Kidney glomerular epithelial cell (primary cell): ENCODE measurements at places on chromosomes 16 and 17.

DNA sequence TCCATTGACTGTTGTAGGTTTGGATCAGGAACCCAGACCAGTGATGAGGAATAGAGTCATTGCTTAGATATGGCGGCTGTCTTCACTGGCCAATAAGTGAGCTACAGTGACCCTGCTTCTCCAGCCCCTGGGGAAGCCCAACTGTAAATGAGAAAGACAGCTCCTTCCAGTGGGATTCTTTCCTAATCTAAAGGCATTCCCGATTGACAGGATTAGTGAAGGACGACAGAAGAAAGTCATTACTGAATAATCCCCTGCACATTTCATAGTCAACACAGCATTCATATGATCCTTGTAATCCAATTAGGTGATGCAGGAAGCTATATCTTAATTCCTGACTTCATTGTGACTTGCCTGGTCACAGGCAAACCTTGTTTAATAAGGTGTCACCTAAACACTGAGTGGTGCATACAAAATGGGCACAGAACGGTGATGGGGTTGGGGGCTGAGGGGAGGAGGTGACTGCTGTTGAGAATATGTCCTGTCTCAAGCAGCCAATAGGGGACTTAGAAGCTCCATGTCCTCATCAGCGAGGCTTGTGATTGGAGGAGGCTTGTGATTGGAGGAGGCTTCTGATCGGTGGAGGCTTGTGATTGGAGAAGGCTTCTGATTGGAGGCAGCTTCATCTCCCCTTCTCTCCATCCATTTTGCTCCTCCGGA is 242.6 kb downstream of the XYLT1 start:
- DNase-seq: no peak

- DNase-seq: no peak
Measured at GRCh38 chr17:75720656-75721462, at the start of gene ITGB4. ITGB4 (plus strand) TSS chr17:75721459; CDS start chr17:75724704, 3,245 bp downstream.

- DNase-seq: no peak
Measured at GRCh38 chr17:45863857-45864654, 19.4 kb downstream of the SPPL2C start.

- no peak for DNase-seq
Measured at GRCh38 chr16:89615596-89616090, 2.2 kb downstream of the DPEP1 start.

DNA sequence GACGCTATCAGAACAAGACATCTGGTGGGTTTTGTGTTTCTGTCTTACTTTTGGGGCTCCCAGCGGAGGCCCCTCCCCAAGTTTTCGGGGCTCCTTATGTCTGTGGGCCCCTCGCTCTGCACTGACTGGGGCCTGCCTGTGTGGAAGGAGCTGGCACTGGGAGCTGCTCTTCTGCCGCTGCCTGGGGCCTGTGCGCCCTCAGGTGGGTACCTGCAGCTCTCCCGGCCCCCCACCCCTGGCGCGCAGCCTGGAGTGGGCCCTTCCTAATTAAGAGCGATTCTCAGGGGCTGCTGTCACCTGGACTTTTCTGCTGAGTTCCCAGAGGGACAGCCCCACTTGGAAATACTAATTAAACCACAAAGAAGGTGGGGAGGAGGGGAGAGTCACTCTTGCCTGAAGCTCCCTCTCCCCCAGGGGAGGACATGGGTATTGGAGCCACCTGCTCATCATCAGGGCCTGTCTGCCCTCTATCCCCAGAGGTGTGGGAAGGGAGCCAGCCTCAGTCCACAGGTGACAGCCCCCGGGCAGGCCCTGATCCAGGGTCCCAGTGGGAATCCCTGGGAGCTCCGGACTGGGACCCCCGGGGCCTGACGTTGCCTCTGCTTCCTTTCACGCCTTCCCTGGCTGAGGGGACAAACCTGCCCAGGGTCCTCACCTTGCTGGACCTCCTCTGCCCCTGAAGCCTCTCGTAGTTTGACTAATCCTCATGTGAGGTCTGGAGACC is 36.5 kb downstream of the GSE1 start:
- no peak for DNase-seq

DNA sequence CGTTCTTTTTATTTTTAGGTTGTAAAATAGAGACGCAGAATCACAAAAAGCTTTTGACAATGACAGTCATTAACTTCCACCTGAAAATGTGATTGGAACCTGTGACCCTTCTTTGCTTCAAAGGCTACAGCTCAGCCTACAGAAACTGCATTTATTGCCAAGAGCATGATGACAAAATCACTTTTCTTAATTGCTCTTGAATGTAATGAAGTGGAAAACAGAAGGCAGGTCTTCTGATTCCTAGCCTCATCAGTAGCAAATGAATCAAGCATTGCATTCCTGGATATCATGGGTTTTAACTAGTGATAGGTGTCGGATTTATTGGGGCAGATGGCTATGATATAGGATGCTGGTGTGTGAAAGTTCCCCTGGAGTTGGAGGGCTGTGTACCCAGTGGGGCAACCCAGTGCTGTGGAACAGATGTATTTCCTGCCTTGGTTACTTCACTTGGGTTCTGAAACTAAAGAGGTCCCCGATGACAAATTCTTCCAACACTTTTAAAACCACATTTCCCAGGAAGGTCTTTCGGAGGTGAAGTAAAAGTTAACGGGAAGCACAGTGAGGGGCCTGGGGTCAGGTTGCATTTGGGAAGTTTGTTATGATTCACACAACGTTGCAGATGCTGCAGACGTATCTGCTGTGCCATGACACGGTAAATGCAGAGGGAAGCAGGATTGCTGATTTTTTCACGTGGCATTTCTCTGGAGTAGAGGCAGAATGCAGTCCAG is 127.5 kb downstream of the HS3ST3A1 start:
- no peak for DNase-seq

DNA sequence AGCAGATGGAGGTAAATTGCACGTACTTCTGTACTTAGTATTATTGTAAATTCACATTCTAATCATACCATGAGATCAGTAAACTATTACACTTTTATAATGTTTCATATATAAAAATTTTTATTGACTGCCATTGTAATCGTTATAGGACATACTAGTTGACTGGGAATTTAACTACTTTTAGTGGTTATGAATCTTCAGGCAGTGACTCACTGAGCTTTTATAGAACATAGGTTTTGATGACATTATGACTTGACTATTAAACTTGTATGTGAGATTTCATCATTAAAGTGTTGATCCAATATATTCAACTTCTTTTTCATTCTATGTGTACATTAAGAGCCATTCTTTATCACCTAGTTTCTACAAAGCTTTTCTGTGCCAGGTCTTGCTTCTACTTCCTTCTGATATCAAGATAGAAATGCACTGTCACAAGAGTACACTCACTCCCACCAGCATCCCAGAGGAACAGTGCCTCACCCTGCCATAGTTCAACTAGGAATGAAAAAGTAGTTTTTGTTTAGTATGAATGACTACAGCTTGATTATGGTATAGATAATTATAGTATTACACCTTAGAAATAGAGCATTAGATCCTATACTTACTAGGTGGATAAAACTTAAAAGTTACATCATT is 142.4 kb upstream of the RBL2 start:
- DNase-seq: no peak

- DNase-seq: peak; percentile 16
Measured at GRCh38 chr16:69482410-69482991, 58.1 kb downstream of the CYB5B start.

- DNase-seq: no peak
Measured at GRCh38 chr17:79441356-79442160, 169.3 kb downstream of the RBFOX3 start.

- DNase-seq: no peak
Measured at GRCh38 chr16:272633-273546, 2.9 kb downstream of the RGS11 start.

DNA sequence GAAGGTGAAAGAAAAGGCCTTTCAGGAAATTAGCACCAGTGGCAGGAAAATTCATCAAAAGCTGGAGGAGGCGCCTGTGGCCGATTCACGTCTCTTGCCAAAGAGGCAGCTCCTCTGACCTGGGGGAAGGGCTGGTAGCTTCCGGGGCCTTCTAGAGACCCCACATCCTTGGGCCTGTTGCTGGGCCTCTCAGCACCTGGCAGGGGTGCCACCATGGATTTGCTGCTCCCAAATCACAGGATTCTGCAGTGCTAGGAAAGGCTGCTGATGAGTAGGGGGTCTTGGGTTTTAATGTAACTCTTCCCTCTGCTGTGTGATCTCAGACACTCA is 11.6 kb upstream of the CBFB start:
- no peak for DNase-seq

- no peak for DNase-seq
Measured at GRCh38 chr16:30813821-30814189, 26.8 kb upstream of the ZNF629 start.

DNA sequence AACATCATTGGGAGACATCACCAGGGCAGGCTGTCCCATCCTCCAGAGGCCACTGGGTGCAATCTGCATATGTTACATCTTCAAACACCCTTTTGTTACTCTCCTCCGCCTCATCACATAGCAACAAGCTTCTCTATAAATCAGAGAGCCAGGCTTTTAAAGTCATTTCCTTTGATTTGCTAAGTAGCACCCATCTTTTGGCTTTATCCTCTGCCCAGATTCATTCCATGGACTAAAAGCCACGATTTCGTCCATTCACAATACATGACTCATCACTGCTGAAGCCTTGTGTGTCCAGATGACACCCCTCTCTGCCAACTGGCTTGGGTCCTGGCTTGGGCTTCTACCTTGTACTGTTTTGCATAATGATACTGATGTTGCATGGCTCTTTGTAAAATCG is 2.0 kb upstream of the KRT38 start:
- no peak for DNase-seq

GRCh38 chr16:73047536-73048291 is at the start of gene ZFHX3:
ZFHX3 (minus strand) TSS chr16:73048128; CDS start chr16:72960145, 87,983 bp downstream.
- peak; percentile 42 for DNase-seq

DNA sequence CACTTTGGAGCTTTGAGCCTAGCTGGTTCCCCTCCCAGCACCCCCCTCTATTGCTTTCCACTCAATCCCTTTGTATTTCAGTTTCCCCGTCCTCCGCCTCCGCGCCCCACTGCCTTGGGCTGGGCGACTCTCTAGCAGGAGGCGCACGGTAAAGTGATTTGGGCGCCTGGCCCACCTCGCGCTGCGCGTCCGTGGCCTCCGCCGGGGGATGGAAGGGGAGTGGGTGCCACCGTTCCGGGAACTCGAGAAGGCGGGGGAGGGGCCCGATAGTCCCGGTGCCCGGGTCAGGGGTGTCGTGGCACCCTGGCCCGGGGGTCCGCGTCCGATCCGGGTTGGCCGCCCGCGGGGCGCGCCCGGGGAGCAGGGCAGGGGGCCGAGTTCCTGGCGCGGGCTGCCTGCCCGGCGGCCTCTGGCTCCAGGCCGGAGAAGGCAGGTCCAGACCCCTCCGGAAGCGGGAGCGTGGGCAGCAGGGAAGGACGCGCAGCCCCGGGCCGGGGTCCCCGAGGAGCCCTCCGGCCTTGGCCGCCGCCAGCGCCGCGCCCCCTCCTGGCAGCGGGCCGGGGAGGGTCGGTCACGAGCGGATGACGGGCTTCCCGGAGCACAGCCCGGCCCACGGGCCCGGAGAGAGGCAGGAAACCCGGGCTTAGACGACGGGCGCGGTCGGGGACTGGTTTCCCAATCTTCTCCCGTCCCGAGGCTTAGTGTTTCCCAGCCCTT is 15.8 kb downstream of the MEOX1 start:
- DNase-seq: no peak
